Activated CD4-positive, alpha-beta T cell treated with anti-CD3 and anti-CD28 coated beads for 1 hour (primary cell): ENCODE measurements at places on chromosomes 13 and 19.

GRCh38 chr13:110589793-110590390 is 25.5 kb upstream of the NAXD start:
- DNase-seq: no peak

- no peak for DNase-seq
These were observed 41.6 kb downstream of the NDFIP2 start for GRCh38 chr13:79522583-79522982.

DNA sequence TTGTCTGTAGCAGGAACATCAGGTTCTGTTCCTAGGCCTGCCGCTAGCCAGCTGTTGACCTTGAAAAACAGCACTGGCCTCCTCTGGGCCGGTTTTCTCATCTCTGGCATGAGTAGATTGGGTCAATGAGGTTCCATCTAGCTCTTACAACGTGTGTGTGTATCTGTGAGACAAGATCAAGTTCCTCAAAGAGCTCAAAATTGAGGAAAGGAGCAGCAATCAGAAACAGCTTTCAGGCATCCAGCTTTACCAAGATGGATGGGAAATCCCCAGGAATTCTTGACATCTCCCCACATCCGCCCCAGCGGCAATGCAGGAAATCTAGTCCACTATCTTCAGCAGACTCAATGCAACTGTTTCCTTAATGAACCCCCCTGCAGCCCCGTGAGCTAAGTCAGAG is 4.9 kb downstream of the FLT1 start:
- DNase-seq: no peak

- no peak for DNase-seq
These were observed 1.2 kb upstream of the C19orf81 start for GRCh38 chr19:50647879-50648615.

DNA sequence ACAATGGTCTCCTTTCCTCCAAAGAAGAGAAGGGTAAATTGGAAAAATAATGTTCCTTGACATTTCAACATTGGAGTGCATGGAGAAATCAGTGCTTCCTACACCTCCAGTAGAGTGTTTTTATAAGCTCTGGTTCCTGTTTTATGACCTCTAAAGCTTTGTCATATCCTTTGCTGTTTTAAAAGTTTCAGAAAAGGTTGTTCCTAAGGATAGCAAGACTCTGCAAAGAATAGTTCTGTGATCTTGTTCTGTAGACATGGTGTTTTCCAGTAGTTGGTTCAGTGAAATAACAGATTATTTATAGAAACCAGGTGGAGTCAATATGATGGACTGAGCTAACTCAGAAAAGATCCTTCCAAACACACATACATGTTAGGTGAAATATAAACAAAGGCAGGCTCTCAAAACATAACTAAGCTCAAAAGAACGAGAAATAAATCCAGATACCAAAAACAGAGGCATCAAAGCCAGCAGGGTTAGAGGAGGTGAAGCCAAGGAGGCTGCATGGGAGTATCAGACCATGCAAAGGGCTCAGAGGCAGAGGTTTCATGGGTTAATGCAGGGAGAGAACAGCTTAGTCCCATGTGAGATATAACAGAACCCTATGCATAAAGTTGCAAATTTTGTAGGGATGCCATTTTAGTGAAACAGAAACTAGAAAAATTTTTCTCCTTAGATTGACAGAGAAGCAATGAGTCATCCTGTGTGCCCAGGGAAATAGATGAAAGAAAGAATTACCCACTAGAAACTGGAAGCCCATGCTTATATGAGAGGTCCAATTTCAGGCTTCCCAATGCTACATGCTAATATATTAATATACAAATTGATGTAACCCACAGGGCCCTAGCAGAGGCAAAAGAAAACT is 44.3 kb downstream of the SHISA2 start:
- no peak for DNase-seq

DNA sequence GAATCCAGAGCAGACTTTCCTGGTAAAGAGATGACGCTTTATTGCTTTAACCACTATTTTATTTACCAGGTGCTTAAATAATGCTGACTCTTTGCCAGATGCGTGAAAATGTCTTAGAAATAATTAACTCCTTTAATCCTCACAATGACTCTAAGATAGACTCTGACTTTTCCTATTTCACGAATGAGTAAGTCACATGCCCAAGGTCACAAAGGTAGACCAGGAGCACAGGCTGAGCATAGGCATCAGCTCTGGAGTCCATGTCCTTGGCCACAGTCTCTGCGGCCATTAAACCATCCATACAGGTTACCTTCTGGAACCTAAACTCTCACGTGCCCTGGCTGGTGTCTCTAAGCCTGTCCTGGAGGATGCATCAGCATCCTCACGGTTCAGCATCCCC is 87.3 kb downstream of the ERCC5 start:
- no peak for DNase-seq

DNA sequence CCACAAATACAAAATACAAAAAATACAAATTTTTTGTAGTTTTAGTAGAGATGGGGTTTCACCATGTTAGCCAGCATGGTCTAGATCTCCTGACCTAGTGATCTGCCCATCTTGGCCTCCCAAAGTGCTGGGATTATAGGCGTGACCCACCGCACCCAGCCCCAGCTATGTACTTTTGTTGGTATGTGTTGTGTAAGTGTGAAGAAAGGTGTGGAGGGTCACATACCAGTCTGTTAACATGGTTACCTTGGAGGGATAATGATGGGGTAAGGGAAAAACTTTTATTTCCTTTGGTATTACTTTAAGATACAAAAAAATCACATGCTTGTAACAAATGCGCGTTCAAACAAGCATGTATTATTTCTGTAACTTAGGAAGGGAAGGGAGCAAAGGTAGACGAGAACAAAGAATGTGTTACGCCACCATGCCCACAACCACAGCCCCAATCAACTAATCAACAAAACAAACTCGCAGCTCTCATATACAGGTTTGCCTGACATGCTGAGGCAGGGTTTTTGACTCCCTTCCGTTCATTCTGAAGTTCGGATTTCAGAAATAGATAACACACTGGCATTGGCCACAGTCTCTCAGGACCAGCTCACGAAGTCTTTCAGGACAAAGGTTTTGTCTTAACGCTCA is 13.5 kb upstream of the VWA8 start:
- DNase-seq: no peak

DNA sequence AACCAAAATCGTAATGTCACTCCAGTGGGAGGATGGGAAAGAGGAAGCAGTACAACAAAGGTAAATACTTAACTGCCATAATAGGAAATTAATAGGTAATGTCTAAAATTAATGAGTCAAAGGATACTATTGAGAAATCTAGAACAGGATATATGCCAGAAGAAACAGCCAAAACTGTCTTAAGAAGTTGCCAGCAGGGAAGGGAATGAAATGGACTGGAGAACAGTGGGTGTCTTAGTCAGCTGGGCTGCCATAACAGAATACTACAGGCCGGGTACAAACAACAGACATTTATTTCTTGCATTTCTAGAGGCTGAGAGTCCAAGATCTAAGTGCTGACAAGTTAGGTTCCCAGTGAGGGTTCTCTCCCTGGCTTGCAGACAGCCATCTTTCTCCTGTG is 40.3 kb upstream of the IPO5 start:
- DNase-seq: no peak
